ENCODE measurements at places on chromosomes 16 and 17.

DNA sequence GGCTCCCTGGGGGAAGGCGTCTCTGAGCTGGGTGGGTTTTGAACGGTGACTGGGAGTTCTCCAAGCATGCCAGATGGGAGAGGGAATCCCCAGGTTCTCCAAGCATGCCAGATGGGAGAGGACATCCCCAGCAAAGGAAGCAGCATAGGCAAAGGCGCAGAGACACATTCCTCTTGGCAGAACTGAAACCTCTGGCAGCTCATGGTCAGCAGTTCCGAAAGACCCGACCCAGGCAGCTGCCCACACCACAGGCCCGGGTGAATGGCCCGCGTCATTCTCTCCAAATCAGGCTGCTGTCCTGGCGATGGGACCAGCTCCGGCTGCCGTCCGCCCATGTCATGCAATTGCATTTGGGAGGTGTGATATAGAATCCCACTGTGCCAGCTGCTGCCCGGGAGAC, 8.0 kb downstream of the ZNF469 start:
- no peak for DNase-seq

- DNase-seq, result peak; percentile 65
These were observed at the start of gene SYT17 for GRCh38 chr16:19167710-19168370. TSS of gene SYT17 (plus strand) at chr16:19168240. CDS start at chr16:19168647, 407 bp downstream.

DNA sequence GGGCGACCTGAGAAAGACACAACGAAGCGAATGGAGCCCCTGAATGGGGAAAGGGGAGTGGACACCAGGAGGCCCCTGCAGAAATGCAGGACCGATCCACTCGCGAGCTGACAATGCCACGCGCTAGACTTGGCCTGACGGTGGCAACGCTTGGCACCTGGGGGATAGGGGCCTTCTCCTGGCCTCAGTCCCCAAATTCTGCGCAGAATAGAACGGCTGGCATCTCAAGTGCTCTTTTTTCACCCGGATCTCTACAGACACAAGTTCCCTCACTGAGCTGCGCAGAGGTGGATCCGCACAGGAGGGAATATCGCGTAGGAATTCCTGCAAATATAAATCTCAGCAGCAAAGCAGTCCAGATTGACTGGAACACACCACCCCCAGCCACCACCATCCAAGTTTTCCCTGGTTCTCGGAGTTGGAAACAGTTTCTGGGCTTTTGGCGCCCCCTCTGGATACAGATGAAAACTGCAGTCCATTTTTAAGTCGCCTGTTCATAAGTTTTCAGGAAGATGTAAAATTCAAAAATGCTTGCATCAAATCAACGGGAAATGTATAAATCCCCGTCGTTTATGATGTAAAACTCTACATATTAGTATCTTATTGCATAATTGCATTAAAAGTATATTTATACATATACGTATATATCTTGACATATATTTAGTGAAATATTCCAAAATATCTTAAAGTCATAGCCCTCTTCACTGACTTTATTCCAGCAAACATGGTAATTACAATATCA, 2.3 kb upstream of the SOX9 start:
- DNase-seq, result peak; percentile 68

DNA sequence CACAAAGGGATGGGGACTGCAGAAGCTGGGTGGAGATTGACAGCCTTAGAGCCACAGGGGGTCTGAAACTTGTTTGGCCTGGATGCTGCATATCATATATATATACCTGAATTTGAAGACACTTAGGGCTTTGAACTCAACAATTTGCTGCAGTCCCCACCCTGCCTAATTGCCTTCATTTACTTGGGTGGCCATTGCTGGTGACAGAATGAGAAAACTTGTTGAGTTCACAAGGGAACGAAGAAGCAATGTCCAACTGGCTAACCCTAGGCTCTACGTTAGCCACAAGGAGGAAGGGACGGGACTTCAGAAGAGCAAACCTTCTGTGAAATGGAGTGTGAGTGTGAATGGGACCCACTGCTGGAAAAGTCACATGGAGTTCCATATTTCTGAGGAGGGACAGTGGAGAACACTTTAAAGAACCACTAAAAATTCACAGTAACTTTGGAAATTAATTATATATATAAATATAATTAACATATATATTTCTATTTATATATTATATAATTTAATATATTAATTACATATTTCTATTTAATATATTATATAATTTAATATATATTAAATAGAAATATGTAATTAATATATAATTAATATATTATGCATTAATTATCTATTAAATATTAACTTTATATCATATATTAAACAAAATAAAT, 215.3 kb upstream of the SOX9 start:
- DNase-seq, result no peak

GRCh38 chr17:37700881-37701280, 44.0 kb downstream of the HNF1B start:
- no peak for DNase-seq

GRCh38 chr17:39045948-39046679, 78.9 kb upstream of the FBXO47 start:
- DNase-seq, result no peak
